ENCODE measurements at places on chromosomes 7 and 10.
A peak's percentile ranks its signal among the peaks of the same experiment; 100 is the strongest.

DNA sequence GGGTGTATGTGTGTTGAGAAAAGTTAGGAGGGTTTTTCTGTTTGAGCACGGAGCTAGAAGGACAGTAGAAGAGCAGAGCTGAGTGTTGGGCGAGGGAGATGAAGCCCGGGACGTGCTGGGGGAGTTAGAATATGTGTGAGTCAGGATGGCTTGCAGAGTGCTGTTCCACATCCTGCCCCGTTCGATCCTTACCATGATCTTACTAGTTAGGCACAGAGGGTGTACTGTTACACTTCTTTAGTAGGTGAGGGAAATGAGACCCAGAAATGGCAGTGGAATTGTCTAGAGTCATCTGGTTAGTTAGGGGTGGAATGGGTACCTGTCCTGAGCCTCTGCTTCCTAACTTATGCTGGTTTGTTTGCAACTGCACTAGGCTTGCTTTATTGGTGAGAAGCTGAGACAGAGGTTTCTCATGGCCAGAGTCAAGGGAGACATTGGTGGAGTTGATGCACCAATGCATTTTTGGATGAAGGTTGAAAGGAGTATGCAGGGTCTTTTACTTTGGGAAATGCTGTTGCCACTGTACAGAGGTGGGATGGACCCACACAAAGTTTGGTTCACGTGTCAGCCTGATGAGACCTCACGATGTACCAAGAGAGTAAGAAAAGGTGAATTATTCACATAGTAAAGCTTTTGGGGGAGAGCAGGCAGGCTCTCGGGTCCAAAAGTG, 42.4 kb downstream of the CCNY start:
- no peak for DNase-seq

- peak; percentile 17 for DNase-seq
These were observed 733 bp downstream of the HIBADH start for GRCh38 chr7:27661811-27662489.

DNA sequence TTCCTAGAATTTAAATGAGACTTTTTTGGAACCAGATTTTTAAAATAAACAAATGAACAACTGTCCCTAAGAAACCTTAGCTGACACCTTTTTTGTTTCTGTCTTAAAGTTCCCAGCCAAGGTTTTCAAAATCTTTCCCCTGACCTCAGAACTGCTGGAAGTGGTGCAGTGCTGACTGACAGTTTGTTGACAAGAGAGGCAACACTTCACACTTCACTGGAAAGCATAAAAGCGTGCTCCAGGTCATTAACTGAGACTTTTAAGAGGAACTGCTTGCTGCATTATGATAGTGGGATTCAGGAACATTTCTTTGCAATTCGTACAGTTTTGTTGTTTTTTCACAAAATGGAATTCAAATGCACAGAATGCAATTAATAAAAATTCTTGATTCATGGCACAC, 36.2 kb downstream of the SYPL1 start:
- DNase-seq: no peak

DNA sequence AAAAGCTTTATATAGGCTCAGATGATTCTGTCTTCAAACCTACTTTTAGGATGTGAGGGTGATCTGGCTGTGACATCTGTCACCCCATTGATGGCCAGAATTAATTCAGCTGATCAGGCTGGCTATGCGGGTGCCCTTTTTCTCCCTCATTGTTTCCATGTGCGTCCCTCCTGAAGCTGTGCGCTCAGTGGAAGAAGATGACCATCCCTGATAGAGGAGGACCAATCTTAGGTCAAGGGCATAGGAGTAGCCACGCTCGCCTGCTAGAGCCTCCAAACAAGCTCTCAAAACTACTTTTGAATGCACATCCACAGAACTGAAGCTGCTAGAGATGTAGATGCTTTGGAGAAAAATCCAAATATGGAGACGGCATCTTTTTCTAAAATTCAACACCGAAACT, 48.7 kb downstream of the MYPN start:
- no peak for DNase-seq

DNA sequence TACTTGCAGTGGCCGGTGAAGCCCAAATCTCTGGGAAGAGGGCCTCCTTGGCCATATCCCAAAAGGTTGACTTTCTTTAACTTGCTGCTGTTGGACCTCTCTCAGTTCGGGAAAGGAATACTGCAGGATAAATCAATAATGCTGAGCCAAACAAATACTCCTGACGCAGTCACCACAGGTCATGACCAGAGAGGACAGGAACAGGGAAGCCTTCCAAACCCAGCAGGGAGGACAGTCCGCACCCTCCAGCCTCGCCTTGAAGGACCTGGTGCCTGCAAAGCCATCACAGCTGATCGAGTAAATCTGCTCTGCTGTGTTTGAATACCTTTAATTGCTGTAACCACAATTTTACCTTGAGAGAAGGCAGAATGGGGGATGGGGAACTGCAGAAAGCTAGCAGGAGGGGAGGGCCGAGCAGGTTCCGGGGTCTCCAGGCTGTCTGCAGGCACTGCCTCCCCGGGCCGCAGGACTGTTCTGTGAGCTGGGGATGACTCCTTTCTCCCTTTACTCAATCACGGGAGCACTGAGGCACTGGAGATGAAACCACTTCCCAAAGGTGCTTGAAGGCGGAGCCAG, 20.8 kb upstream of the INSIG1 start:
- DNase-seq: no peak

DNA sequence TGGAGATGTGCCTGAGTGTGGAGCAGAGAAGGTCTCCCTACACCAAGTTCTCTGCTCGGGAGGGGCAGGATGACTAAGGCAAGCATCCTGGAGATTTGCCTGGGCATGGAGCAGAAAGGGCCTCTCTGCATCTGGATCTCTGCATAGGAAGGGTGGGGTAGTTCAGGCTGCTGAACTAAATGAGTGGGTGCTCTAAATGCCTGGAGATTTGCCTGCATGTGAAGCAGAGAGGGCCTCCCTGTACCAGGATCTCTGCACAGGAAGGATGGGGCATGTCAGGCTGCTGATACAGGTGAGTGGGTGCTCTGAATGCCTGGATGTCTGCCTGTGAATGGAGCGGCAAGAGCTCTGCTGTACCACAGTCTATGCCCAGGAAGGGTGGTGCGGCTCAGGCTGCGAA, 680.7 kb downstream of the SUGCT start:
- DNase-seq: no peak

- no peak for DNase-seq
These were observed 187.4 kb downstream of the CDCA7L start for GRCh38 chr7:21758286-21758685.

DNA sequence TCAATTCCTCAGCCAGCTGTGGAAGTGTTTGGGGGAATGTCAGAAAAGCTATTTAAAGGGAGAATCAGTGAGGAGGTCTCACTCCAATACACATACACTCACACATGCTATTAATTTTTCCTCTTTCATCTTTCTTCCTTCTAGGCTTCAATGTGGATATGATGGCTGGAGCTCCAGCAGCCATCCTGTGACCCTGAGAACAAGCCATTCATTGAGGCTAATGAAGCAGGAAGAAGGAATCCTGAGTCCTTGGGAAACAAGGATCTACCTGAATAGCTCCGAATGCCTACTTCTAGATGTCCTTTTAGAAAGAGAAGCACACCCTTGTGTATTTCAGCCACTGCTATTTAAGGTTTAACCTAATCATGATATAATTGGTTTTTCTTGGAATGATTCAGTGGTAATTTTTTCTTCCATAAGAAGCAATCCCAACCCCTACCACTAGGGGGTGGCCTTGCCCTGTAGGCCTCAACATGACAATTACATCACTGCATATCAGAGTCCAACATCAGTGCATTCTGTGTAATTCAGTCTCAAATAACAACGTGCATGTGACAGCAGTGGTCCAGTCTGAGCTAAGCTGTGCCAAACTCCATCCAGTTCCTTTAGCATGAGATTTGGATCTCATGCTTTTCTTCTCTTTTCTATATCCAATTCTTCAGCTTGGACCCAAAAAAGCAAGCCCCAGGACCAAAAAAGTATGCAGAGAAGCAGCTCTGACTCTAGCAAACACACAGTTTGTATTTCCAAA, 85.3 kb upstream of the ANKRD1 start:
- DNase-seq: peak; percentile 55

- DNase-seq: no peak
These were observed 65.0 kb downstream of the DNAJB6 start for GRCh38 chr7:157401567-157402387.

GRCh38 chr7:108203537-108203936, 73.4 kb upstream of the LAMB4 start:
- no peak for DNase-seq

- peak; percentile 37 for DNase-seq
These were observed 2.4 kb downstream of the ZMIZ2 start for GRCh38 chr7:44750921-44751571.

DNA sequence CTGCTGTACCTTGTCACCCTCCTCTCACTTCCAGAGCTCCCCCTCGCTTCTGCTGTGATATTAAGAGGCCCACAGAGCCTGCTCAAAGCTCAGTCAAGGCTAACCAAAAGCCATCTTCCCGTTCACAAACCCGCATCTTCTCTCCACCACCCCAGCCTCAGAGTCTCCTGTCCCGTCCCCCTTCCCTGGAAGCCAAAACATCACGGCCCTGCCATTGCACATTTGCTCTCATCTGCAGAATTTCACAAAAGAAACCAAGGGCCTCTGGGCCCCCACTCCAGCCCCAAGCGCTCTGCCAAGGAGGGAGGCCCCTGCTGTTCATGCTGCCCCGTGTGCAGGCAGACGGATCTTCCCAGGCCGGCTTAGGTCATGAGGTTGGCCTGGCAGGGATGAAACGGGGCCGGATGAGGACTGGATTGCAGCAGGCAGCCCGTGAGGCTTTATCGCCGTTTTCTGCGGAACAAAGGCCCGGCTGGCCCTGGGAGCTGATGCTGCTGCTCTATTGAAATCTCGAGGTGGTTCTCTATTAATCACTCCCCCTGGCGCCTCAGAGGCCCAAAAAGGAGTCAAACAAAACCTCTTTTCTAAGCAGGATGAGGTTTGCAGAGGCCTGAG, 31.6 kb upstream of the FOXK1 start:
- no peak for DNase-seq

DNA sequence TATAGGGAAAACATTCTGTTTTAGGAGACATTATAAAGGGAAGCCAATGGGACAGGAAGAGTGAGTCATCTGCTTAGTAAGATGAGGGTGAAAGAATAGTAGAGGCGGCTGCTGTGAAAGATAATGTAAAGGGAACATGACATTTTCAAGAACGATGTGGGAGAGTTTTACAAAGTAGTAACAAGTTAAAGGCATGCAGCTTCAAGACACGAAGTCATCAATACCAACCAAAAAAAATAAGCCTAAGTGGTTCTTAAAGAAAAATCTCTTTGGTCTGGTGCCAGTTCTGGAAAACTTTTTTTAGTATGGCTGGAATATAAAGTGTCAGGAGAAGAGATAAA, 6.1 kb downstream of the GSTO1 start:
- DNase-seq: no peak

DNA sequence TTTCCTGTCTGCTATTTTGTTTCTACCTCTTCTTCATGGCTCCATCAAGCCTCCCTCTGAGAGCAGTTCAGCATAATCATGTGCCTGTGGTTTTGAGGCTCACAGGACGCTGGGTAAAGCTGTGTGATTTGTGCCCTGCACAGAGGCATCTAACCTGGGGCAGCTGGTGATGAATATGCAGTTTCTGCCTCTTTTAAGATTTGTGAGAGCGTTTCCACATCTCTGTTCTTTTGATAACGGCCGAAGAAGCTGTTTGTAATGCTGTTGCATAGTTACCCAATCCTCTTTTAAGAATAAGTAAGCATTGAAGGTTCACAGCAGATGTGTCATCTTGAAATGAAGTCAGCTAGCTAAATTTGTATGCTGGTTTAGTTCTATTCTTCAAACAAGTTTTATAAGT, 45.2 kb downstream of the PNLIPRP3 start:
- no peak for DNase-seq

- DNase-seq: no peak
These were observed 76.3 kb downstream of the FGFR2 start for GRCh38 chr10:121521794-121522556.
